Vein endothelial cell (primary cell): ENCODE measurements at places on chromosomes 7 and 10. TPM values are rescaled to one million over a fixed set of nuclear protein-coding genes. Genes with fewer than 3 reads are reported as not detected.

Gene CALHM3
- not detected in 2 replicates for total RNA-seq

Gene CHRM2
- total RNA-seq = 0.19 TPM in 1 of 2 replicates, not detected in the other

Gene HOXA4
- 1.4 and 1.6 TPM in 2 replicates for total RNA-seq

Gene MSANTD7
- 17.0 and 22.2 TPM in 2 replicates for total RNA-seq

Gene AMPH
- total RNA-seq = 0.10 TPM in 1 of 2 replicates, not detected in the other

Gene KAZALD1
- 0.33 and 0.57 TPM in 2 replicates for total RNA-seq

Gene ODAD2
- 0.98 and 1.7 TPM in 2 replicates for total RNA-seq

Gene TSPAN15
- 136 and 191 TPM in 2 replicates for total RNA-seq

Gene PON2
- total RNA-seq = 163 and 169 TPM in 2 replicates

Gene PTF1A
- total RNA-seq = not detected in 2 replicates

Gene TLX1
- total RNA-seq = not detected in 2 replicates

Gene PTPRZ1
- not detected in 2 replicates for total RNA-seq
